COR-L47 (cell line): ENCODE measurements at places on chromosomes 2 and 18.

DNA sequence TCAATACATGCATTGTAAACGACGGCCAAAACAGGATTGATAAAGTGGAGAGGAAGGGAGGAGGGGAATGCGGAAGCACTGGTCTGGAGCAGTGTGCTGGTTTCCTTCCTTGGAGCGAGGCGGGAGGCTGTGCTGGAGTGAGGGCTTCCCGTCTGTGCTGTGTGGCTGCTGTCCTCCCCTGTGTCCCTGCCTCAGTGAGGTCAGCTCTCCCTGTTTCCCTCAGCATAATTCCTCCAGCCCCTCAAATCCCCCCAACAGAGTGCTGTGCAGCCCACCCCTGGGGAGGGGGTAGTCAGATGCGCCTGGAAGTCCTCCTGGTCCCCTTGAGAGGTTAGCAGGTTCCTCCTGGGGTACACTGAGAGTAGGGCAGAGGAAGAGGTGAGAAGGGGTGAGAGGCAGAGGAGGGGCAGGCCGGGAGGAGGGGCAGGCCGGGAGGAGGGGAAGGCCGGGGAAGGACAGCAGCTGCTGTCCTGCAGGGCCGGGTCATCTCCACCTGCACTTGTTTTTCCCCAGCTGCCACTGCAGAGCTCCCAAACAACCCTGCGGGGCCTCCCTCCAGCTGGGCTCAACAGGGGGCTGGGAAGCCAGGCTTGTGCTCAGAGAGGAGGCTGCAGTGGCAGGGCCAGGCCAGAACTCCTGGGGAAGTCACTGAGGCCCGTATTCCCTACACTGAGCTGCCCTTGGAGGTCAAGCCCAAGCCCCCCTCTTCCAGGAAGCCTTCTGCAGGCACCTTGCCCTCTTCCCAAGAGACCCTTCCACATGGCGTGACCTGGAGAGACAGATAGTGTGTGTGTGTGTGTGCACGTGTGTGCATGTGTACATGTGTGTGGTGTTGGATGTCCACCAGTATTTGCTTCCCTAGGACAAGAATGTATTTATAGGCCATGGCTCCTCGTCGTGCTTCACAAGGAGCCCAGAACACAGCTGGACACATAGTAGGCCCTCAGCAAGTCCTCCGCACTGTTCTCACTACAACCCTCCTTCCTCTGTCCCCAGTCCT is 13.2 kb upstream of the ATP6V1B1 start:
- DNase-seq = peak; percentile 58

DNA sequence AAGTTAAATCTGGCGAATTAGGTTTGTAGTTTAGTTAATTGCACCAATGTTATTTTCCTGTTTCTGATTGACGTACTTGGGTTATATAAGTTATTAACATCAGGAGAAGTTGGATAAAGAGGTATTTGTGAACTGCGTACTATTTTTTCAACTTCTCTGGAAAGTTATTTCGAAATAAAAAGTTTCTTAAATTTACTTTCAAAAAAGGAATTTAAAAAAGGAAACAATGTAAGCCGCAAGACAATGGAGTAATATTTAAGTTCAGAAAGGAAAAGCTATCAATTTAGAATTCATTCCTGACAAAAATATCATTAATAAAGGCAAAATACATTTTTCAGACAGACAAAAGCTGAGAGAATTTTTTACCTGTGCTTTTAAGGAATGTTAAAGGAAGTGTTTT is 47.7 kb downstream of the RAB10 start:
- DNase-seq = no peak

- no peak for DNase-seq
Observed at GRCh38 chr2:217632043-217632442, 370.8 kb downstream of the TNS1 start.

GRCh38 chr2:50672282-50672681 is 359.6 kb downstream of the NRXN1 start:
- DNase-seq = no peak

DNA sequence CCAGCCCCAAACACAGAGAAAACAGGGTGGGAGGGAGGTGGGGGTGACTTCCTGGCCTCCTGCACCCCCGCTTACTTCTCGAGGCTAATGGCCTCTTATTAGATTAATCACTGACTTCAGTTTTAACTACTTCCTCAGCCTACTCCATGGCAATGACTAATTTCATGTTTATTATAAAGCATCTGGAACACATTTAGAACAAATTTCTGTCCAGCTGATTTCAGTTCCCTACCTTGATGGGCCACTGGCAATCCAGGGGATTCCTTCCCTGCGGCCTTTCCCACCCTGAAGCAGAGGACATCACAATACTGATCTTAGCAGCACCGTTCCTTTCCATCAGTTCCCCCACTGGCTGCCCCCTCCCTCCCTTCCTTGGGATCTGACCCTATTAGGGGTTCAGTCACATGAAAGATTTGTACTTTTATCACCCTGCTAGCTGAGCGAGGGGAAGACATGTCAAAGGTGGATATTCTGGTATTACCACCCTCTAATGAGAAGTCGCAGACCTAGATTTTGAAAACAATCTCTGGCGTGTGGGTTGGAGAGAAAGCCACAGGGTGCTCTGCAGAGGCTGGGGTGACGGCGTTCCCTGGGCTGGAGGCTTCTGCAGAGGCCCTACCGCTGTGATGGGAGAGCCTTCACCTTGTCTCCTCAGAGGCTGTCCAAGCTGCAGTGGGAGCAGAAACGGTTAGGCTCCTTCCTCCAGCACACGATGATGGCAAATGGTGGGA is 67.6 kb downstream of the KIAA2012 start:
- no peak for DNase-seq

GRCh38 chr2:190435031-190435670 is 27.0 kb downstream of the MFSD6 start:
- DNase-seq = no peak

DNA sequence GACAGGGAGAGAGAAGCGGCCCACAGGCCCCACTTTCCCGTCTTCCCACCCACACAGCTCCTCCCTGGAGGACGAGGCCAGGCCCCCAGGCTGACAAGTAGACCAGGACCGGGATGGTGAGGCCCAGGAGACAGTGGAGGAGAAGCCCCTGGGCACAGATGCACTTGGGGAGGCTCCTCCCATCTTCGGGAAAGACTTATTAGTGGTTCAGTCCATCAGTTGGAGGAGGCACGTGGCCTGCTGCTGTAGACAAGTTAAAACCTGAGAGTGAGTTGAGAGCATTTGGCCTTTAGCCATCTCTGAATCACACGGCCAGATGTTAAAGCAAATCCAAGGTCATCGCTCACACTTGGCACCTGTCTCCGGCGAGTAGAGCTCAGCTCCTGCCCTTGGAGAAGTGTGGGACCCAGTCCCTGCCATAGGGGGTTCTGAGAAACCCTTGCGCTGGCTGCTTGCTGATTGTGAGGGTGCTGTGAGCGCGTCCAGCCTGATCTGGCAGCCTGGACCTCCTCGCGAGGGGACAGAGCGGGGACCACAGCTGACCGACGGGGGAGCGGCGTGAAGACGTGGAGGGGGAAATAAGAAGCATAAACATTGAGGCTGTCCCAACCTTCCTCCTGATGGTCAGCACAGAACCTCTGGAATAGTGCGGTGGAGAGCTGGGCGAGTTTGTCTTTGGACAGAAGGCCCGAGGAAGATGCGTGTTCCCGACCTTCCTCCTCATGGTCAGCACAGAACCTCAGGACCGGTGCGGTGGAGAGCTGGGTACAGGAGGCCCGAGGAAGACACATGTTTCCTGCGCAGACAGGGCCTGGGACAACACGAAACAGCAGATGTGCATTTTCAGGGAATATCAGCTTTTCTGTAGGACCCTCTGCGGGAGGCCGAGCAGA is 24.7 kb upstream of the ALLC start:
- no peak for DNase-seq

DNA sequence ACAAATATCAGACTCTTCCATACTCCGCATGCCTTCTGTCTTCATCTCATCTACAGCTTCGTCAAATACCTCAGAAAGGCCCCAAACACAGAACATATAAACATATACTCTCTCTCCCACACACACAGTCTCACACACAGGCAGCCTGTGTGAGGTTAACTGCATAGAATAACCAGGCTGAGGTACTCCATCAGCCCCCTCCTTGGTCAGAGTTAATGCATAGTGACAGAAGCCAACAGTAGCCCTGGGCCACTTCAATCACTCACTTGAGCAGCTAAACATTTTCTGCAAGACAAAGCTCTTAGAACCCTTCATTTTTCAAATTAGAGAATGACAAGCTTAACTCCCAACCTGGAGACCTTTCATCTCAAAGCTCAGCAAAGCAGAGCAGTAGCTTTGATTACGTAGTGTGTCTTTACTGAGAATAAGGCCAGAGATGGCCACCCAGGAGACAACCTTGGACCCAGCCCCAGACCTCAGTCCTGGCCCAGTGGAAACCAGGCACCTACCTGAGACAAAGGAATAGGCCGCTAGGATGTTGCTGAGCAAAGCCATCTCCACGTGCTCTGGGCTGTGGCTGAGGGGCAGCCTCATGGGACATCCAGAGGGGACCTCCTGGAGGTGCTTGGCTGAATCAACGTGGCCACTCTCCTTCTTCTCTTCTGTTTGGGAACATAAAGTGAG is 43.0 kb downstream of the EVA1A start:
- DNase-seq = no peak

- no peak for DNase-seq
Observed at GRCh38 chr2:64383016-64383591, 70.9 kb upstream of the LGALSL start.

GRCh38 chr2:172753610-172754009 is 18.0 kb downstream of the RAPGEF4 start:
- DNase-seq = no peak

DNA sequence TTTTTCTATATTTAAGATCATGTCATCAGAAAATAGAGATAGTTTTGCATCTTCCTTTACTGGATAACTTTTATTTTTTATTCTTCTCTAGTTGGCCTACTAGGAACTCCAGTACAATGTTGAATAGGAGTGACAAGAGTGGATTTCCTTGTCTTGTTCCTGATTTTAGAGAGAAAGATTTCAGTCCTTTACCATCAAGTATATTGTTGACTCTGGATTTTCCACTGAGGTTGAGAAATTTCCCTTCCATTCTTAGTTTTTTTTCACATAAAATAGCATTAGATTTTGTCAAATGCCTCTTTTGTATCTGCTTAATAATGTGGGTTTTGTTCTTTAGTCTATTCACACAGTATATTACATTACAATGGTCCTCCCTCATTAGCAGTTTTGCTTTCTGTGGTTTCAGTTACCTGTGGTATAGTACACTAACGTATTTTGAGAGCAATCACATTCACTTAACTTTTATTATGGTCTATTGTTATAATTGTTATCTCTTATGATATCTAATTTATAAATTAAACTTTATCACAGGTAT is 105.5 kb downstream of the THADA start:
- no peak for DNase-seq

DNA sequence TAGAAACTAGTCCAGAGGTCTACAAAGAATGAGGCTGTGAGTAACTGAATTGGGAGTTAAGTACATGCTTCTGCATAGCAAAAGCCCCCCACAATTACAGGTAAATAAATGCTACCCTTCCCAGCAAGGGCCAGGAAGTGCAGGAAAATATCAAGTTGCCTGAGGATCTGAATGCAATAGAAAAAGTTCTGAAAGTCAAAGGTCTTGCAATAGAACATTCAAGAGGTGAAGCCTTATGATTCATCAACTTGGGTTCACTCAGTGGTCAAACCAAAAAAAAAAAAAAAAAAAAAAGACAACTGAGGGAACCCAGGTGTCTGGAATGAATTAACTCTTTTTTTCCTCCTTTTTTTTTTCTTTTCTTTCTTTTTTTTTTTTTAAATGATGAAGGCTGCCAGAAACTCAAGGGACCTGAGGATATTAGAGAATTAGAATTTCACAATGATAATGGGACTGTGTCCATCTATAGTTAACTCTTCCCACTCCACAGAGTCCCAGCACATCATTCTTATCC is 42.9 kb upstream of the RFX8 start:
- DNase-seq = no peak

GRCh38 chr2:51263951-51264350 is 232.0 kb upstream of the NRXN1 start:
- DNase-seq = no peak

DNA sequence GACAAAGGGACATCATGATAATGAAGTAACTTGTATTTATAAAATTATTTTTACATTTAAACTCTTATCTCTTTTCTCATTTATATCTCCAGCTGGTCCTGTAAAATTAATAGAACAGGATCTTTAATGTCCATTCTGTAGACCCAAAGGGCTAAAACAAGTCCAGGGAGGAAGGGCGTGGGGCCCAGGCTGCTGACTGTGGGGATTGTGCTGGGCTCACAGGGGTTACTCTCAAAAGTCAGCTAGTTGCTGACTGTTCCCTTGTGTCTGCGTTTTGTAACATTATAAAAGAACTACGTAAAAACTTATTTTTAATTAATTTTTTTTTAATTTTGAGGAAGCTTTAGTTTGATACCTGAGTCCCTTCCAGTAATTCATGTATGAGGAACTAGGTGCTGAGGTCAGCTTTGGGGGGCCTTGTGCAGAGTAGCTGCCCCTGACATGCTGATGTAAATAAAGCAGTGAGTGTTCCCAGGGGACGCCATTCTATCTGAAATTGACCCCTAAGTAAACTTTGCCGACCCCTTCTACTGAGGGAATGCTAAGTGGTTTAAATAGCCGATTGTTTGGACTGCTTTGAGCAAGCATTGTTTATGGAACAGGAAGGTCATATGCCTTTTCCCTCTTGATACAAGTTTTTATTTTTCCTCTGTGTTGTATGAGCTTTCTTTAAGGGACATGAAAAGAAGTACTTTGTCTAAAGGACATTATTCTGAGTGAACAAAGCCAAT is 56.4 kb downstream of the MERTK start:
- DNase-seq = no peak

DNA sequence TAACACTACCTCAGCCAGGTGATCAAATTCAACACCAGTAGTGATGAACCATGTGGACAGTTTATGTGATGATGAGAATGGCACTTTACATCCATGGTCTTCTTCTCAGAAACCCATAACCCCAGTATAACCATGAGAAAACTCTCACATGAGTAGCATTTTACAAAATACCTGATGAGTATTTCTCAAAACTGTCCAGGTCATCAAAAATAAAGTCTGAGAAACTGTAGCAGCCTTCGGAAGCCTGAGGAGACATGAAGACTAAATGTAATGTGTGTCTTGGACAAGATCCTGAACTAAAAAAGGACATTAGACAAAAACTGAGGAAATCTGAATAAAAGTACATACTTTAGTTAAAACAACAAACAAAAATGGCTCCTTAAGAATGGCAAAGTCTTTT is 108.9 kb downstream of the CTNNA2 start:
- DNase-seq = no peak

DNA sequence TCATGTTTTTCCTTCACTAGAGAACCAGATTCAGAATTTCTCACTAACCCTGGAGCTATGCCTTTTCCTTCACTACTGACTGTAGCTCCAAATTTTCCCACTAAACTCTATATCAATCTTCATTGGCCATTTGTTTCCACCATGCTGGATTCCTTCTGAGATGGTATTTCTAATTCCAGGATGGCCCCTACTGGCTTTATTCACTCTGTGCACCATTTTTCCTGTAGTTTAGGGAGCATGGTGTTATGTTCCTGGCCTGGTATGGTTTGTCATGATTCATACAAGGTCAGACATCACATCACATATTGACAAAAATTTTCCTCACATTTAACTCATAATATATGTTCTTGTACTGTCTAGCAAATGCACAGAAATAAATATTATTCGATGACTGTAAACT is 229.2 kb upstream of the TFPI start:
- DNase-seq = no peak
